Activated T-cell treated with anti-CD3 and anti-CD28 coated beads for 4 hours (primary cell): ENCODE measurements at places on chromosomes 2 and 18.

GRCh38 chr2:2098458-2099167, 232.5 kb downstream of the MYT1L start:
- no peak for DNase-seq

DNA sequence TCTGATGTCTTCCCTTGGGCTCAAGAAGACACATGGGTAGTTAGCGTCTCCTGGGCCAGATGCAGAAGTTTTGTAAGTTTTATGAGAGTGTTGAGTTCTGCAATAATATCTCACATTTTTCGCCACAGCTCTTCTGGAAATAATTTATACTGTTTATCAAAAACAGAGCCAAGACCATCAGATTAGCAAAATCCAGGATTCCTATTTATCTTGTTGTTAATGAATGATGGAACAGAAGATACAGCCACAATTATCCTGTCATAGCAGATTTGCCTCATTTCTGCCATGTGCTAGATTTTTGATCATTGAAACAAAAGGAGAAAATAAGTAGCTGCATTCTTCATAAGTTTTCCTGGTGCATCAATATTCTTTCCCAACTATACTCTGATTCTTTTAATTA, 1048.6 kb upstream of the KLHL29 start:
- no peak for DNase-seq

GRCh38 chr2:23547725-23548124, 162.7 kb downstream of the KLHL29 start:
- DNase-seq = no peak

DNA sequence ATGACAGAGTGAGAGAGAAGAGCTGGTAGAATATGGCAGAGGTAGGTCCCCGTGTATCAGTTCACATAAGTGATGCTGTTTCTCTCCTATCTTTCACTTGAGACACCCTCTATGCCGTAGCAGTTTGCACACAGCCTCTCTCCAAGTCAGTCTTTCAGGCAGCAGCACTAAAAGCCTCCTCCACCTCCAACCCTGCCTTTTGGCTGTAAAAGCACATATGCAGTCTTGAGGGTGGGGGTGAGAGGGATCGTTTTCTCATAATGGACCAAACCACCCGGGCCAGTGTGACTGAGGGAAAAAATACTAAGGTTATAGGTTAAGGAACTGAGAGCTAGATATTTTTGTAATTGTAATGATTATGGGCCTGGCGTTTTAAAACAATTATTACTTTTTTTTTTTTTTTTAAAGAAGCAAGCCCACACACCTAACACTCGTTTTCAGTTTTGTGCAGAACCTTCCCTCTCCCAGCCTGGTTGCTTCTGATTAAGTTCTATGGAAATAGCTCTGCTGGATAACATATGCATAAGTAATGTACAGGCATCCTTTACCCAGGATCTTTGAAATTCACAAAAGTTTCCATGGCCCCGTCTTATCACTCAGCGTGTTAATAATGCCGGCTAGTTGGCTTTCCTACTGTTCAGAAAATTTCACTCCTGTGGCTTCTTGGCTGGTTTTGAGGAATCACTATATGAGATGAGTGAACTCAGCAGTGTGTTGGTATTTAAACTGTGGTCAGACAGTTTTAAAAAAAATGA, 112.2 kb upstream of the MEIS1 start:
- no peak for DNase-seq

DNA sequence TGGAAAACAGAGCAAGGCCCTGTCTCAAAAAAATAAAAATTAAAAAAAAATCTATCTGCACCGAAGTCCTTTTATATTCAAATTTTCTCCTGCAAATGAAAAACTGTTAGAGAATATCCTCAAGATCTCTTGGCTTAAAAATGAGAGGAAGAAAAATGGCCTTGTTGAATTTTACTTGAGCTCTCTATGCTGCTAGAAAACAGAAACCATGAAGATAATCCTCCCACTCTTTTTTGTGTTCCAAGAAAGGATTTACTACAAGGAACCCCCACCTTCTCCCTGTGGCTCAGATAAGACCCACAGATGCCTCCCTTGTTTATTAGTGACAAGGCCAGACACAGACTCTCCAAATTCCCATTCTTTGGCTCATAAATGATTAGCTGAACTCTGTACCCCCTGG, 71.0 kb downstream of the SGPP2 start:
- DNase-seq = no peak

DNA sequence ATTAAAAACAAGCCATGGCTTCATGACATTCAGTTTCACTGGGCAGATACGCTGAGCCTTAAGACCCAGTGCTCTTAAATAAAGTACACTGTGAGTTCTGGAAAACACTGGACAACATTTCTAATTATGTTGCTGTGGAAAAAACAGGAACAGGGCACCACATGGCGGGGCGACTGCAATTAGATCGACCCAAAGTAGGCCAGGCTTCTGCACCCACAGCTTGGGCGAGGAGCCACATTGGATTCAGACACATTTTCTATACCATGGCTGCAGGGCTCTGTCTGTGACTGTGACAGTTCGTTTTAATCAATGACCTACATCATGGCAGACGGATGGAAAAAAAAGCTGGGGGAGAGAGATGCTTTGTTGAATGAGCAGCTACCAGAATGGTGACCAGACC, 227.2 kb upstream of the HS6ST1 start:
- DNase-seq = no peak

DNA sequence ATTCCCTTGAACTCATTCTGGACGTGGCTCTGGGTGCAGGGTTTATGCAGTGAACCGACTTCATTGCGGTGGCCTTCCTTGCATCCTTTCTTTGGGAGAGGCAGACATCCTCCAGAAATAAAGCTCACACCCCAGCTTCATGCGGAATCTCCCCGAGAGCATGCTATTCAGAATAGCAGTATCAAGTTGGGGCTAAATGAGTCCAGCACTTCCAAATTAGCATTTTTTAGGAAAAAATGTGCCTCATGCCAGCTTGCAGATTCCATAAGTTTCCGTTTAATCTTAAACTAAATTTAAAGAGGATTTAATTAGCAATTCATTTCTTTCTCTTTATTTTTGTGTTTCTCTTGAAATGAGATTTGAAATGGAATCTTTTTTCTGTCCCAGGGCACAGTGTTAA, 107.4 kb upstream of the HDAC4 start:
- no peak for DNase-seq

DNA sequence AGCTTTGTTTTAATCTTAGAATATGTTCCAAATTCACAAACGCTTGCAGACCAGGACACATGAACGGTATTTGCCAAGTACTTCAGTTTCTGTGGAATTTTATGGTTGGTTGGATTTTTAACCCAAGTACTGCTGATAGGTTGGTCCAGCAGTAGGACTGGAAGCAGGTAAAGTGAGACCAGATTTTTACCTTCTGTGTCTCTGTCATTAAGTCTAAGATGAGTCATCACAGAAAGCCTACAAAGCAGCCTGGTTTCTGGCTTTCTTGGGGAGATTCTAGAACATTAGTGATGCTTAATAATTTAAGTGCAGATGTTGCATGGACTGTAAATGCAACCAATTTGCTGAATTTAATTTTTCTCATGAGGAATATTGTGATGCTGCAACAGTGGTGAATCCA, 100.5 kb downstream of the SCG2 start:
- no peak for DNase-seq

DNA sequence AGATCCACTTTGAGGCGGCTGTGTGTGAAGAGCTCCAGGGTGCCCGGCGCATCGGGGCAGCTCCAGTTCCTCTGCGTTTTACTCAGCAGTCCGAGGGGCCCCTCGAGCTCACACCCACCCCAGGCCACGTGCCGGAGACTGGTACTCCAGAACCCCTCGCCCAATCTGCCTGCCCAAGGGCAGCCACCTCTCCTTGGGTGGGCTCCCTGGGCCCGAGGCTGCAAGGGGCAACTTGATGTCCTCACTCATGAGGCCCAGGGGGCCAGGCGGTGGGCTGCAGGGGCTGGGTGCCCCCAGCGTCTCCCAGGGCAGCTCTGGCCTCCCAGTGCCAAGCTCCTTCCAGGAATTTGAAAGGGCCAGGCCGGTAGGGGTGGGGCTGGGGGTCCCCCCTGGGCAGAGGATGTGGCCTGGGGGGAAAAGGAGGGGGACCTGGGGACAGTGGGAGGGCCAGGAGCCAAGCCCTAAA, 16.7 kb downstream of the RAMP1 start:
- no peak for DNase-seq

DNA sequence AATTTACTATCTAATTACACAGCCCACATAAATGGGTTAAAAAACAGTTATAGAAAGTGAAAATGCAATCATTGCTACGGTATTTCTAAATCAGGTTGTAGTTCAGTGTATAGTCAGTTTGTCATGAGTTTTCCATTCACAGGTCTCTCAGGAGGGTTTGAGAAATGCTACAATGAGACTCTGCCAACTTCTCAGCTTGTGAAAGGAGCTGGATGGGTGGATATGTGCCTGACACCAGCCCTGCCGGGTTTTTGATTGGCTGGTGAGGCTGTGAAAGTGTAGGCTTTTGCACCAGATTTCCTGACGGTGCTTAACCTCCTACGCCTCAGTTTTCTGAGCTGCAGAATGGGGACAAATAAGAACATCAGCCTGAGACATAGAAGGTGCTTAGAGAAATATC, 102.6 kb upstream of the SMIM21 start:
- no peak for DNase-seq

DNA sequence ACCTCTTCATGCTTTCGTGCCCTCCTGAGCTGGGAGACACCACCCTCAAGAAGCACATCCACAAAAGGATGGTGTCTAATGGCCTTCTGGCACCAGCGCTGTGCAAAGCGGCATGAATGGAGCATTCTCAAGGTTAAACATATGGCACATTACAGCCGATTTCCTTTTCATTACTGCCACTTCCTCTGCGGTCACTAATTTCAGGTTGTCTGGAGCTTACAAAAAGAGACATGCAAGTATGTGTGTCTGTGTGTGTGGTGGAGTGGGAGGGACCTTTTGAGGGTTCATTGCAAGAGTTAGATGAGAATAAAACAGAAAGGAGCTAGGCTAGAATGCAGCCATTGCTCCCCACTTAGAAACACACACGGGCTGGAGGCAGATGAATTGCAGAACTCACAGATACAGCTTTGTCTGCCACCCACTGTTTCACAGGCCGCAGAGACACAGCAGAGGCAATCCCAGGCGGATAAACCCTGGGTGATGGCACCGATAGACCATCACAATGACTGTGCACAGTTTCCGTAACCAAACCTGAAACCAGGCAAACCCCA, 76.0 kb downstream of the TGIF1 start:
- DNase-seq = no peak

DNA sequence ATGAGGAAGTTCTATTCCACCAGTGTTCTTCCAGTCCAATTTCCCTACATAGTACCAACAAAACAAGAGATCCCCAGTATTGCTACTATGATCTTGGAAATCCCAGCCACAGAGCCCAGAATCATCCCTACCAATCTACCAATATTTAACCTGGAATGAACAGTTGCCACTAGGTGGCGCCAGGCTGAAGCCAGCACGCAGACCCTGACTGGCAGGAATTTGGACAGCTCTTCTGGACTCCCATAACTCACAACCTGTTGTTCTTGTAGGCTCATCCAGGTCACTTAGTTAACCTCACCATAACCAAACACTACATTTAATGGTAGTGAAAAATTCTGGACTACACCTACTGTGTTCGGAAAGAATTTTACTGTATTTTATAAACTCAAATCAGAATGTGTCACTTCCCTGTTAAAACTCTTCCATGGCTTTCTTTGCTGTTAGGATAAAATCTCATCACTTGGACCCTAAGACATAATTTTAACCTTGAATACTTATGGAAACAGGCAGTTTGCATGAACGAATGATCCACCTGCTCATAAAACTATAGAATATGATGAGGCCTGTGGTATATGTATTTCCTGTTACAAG, 59.8 kb upstream of the SLC38A11 start:
- peak; percentile 30 for DNase-seq
